ENCODE measurements at places on chromosomes 5 and 9. TPM values are rescaled to one million over a fixed set of nuclear protein-coding genes. Genes with fewer than 3 reads are reported as not detected.

The CXCL14 gene
- not detected for total RNA-seq

The LCN10 gene
- total RNA-seq = 0.21 TPM

The RALGDS gene
- 30.1 TPM for total RNA-seq

The SPINK4 gene
- not detected for total RNA-seq

The ENC1 gene
- 53.5 TPM for total RNA-seq

- no peaks in the 10 kb centered on the region for H3K36me3 ChIP-seq
- H3K27ac ChIP-seq = no peak overlapping the region
- H3K27me3 ChIP-seq = no peaks in the 10 kb centered on the region
- H3K4me3 ChIP-seq = no peak overlapping the region
These were observed 29.3 kb upstream of the LVRN start for GRCh38 chr5:115932991-115933390.

- no peak overlapping the region for H3K4me3 ChIP-seq
- H3K36me3 ChIP-seq = no peaks in the 10 kb centered on the region
- H3K27me3 ChIP-seq = no peaks in the 10 kb centered on the region
- no peak overlapping the region for H3K27ac ChIP-seq
These were observed 51.7 kb upstream of the VPS13A start for GRCh38 chr9:77125665-77126064.

GRCh38 chr5:172008689-172009141 lies 2.3 kb upstream of the FBXW11 start:
- no peaks in the 10 kb centered on the region for H3K27me3 ChIP-seq
- no peak for DNase-seq
- H3K27ac ChIP-seq = no peak overlapping the region
- no peaks in the 10 kb centered on the region for H3K36me3 ChIP-seq
- peaks cover 10% of the 10 kb centered on the region for H3K4me1 ChIP-seq

GRCh38 chr5:5128766-5129165 lies 11.4 kb upstream of the ADAMTS16 start:
- DNase-seq = no peak
- H3K4me3 ChIP-seq = no peak overlapping the region
- no peaks in the 10 kb centered on the region for H3K27me3 ChIP-seq
- no peaks in the 10 kb centered on the region for H3K4me1 ChIP-seq

GRCh38 chr5:171483551-171484135 lies 64.2 kb downstream of the FGF18 start:
- no peak overlapping the region for H3K4me3 ChIP-seq
- peaks cover 3% of the 10 kb centered on the region for H3K4me1 ChIP-seq
- no peak overlapping the region for H3K27ac ChIP-seq

DNA sequence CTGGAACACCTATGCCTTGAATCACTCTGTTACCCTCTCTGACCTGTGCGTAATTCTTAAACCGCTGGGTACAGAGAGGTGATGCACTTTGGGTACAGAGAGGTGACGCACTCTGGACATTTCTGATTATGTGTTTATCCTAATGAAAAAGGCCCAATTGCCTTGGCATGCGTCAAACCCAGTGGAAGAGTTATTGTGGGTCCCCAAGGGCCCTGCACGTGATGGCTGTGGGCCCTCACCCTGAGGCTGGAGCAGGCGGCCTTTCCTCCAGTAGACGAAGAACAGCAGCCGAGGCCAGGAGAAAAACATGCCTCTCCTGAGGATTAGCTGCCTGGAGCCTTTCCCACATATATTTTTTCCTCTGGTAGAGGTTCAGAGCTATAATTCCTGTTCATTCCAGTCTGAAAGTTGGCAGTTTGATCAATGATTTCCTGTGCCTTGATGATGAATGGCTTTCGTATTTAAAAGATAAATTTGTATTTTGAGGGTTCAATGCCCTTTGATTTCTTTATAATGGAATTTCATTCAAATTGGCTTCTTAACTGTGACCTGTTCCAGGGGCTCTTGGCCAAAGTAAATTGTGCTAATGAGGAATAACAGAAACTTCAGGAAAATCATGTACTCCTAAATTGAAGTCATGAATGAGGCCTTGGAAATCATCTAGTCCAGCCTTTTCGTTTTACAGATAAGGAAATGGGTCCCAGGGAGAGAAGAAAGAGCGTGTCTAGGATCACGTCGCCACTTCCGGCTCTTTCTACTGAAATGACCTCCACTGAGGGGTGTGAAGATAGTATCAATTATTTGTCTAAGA lies 22.8 kb downstream of the ACER2 start:
- H3K4me3 ChIP-seq = no peak overlapping the region
- DNase-seq = no peak
- no peak overlapping the region for H3K27ac ChIP-seq
- H3K27me3 ChIP-seq = no peaks in the 10 kb centered on the region

- no peaks in the 10 kb centered on the region for H3K4me1 ChIP-seq
- no peaks in the 10 kb centered on the region for H3K36me3 ChIP-seq
- no peak overlapping the region for H3K27ac ChIP-seq
- H3K27me3 ChIP-seq = no peaks in the 10 kb centered on the region
- no peak for DNase-seq
These were observed 106.6 kb upstream of the TLE4 start for GRCh38 chr9:79465156-79465555.

GRCh38 chr9:17490110-17490509 lies 88.8 kb upstream of the SH3GL2 start:
- no peak overlapping the region for H3K27ac ChIP-seq
- H3K4me1 ChIP-seq = no peaks in the 10 kb centered on the region
- H3K36me3 ChIP-seq = no peaks in the 10 kb centered on the region

- no peak within 1 kb of the TSS for H3K4me3 ChIP-seq
- no peaks in the 10 kb centered on the region for H3K36me3 ChIP-seq
- H3K27ac ChIP-seq = no peak within 1 kb of the TSS
- peaks cover 6% of the 10 kb centered on the region for H3K4me1 ChIP-seq
These were observed at the start of gene GARIN3 for GRCh38 chr5:157166214-157167213. TSS of gene GARIN3 (minus strand) at chr5:157166264. CDS start at chr5:157166168, 96 bp downstream.

- DNase-seq = no peak
- no peaks in the 10 kb centered on the region for H3K4me1 ChIP-seq
- H3K4me3 ChIP-seq = no peak overlapping the region
- no peaks in the 10 kb centered on the region for H3K36me3 ChIP-seq
These were observed 181.9 kb downstream of the RGS3 start for GRCh38 chr9:113645227-113645977.

DNA sequence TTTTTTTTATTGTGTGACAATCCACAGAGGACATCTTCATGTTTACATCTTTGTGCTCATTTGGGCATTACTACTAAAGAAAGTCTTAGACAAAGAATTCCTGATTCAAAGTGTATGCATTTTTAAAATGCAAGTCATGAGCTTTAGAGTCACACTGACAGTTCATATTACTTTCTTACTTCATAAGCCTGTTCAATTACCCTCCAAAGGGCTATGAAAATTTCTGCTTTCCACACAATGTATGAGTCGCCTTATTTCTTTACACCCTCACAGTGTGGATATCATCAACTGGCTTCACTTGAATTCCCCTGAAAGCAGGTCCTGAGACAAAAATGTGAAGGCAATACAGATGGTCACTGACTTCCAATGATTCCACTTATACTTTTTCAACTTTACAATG lies 280.4 kb upstream of the PTGER4 start:
- H3K27ac ChIP-seq = no peak overlapping the region
- no peaks in the 10 kb centered on the region for H3K36me3 ChIP-seq
- H3K4me3 ChIP-seq = no peak overlapping the region
- H3K4me1 ChIP-seq = peaks cover 4% of the 10 kb centered on the region
- no peaks in the 10 kb centered on the region for H3K27me3 ChIP-seq
- no peak for DNase-seq

GRCh38 chr5:146340260-146341081 lies 1.8 kb downstream of the POU4F3 start:
- H3K36me3 ChIP-seq = no peaks in the 10 kb centered on the region
- H3K27ac ChIP-seq = no peak overlapping the region
- no peak for DNase-seq
- H3K27me3 ChIP-seq = peaks cover 19% of the 10 kb centered on the region
- no peak overlapping the region for H3K4me3 ChIP-seq

GRCh38 chr9:74953235-74953751 lies 581 bp upstream of the C9orf40 start:
- peak overlapping the region; percentile 91 for H3K27ac ChIP-seq
- peaks cover 3% of the 10 kb centered on the region for H3K4me1 ChIP-seq
- no peak for DNase-seq
- H3K36me3 ChIP-seq = no peaks in the 10 kb centered on the region

DNA sequence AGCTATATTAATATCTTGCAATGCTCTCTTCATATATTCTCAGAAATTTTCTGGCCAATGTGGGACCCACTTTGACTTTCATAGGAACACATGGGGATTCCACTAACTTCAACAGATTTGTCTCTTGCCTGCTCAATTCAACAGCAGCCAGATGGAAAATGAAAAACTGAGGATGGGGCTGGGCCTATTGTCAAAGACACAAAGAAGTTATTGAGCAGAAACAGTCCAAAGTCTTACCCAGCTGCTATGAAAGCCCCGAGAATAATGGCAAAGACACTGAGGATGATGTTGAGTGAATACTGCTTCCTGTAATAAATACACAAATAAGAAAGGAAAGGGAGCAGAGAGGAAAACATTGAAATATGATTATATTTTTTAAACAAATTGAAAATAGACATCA lies 32.6 kb downstream of the SLC35D2 start:
- H3K36me3 ChIP-seq = no peaks in the 10 kb centered on the region
- H3K27me3 ChIP-seq = no peaks in the 10 kb centered on the region
- no peak overlapping the region for H3K27ac ChIP-seq
- H3K4me3 ChIP-seq = no peak overlapping the region

GRCh38 chr5:74575741-74576538 lies 64.6 kb downstream of the ENC1 start:
- H3K4me1 ChIP-seq = peaks cover 35% of the 10 kb centered on the region
- H3K36me3 ChIP-seq = no peaks in the 10 kb centered on the region
- no peak overlapping the region for H3K4me3 ChIP-seq
- H3K27me3 ChIP-seq = no peaks in the 10 kb centered on the region
- peak overlapping the region; percentile 86 for H3K27ac ChIP-seq

GRCh38 chr5:69011910-69012309 lies 81.9 kb upstream of the SLC30A5 start:
- no peak for DNase-seq
- no peaks in the 10 kb centered on the region for H3K36me3 ChIP-seq
- H3K4me3 ChIP-seq = no peak overlapping the region
- H3K27me3 ChIP-seq = no peaks in the 10 kb centered on the region

- peak overlapping the region; percentile 93 for H3K4me3 ChIP-seq
- no peaks in the 10 kb centered on the region for H3K27me3 ChIP-seq
- no peak for DNase-seq
- H3K4me1 ChIP-seq = peaks cover 40% of the 10 kb centered on the region
- H3K27ac ChIP-seq = peak overlapping the region; percentile 62
These were observed 2.7 kb downstream of the EEIG1 start for GRCh38 chr9:127977884-127978647.

DNA sequence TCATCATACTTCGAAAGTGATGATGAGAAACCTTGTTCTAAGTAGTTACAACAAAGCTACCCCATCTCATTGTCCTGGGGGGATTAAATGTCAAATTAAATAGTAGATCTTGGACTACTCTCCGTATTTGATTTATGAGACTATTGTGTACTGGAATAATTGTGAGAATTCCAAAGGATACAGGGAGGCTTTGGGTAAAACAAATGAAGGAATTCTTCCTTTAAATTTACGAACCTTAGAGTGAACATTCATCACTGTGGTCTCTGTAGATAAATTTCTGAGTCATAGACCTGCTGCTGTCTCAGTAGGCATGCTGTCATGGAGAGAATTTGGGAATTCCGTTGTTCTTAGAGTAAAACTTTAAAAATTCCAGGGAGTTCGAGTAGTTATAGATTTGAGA lies 836.2 kb downstream of the DNAH5 start:
- no peaks in the 10 kb centered on the region for H3K27me3 ChIP-seq
- H3K27ac ChIP-seq = no peak overlapping the region
- H3K36me3 ChIP-seq = no peaks in the 10 kb centered on the region
- H3K4me1 ChIP-seq = no peaks in the 10 kb centered on the region
- DNase-seq = no peak
- no peak overlapping the region for H3K4me3 ChIP-seq

GRCh38 chr5:80208381-80208780 lies 47.5 kb downstream of the SERINC5 start:
- no peaks in the 10 kb centered on the region for H3K4me1 ChIP-seq
- H3K27ac ChIP-seq = no peak overlapping the region
- no peak overlapping the region for H3K4me3 ChIP-seq
- H3K27me3 ChIP-seq = no peaks in the 10 kb centered on the region
- no peaks in the 10 kb centered on the region for H3K36me3 ChIP-seq

DNA sequence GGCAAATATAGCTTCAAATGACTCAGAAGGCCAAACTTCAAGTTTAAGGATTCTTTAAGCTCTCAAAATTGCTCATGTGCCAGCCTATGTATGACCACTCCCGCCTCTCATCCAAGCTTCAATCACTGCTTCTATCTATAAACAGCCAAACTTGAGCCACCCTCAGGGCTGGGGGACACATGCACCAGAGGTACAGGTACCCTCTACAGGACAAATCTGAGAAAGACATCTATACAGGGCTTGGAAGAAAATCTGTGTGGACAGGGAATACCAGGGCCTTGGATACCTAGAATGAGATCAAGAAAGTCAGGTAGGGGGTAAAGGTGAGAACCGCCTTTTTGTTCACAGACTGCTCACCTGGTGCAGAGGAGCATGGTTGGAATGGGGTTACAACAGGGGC lies 217.9 kb downstream of the ATPSCKMT start:
- no peaks in the 10 kb centered on the region for H3K36me3 ChIP-seq
- H3K4me3 ChIP-seq = no peak overlapping the region
- H3K27ac ChIP-seq = no peak overlapping the region
- no peak for DNase-seq
- H3K27me3 ChIP-seq = no peaks in the 10 kb centered on the region

GRCh38 chr9:37676411-37676830 lies 25.7 kb downstream of the FRMPD1 start:
- H3K4me1 ChIP-seq = no peaks in the 10 kb centered on the region
- peaks cover 2% of the 10 kb centered on the region for H3K27me3 ChIP-seq
- no peak for DNase-seq
- no peaks in the 10 kb centered on the region for H3K36me3 ChIP-seq
- H3K27ac ChIP-seq = no peak overlapping the region

DNA sequence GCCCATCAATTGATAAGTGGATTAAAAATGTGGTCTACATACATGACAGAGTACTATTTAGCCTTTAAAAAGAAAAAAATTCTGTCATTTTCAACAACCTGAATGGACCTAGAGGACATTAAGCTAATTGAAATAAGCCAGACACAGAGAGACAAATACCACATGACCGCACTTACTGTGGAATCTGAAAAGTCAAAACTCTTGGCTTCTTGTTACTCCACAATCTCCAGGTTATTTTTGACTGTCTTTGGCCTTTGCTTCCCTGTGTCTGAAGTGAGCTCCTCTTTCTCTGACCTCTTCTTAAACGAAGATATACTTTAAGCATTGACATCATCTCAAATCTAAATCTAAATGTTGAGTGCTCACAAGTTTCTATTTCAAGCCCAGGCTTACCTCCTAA lies 265.5 kb upstream of the ADRA1B start:
- no peaks in the 10 kb centered on the region for H3K27me3 ChIP-seq
- DNase-seq = no peak
- no peak overlapping the region for H3K27ac ChIP-seq

- H3K4me1 ChIP-seq = no peaks in the 10 kb centered on the region
- DNase-seq = no peak
- H3K36me3 ChIP-seq = no peaks in the 10 kb centered on the region
- no peak overlapping the region for H3K4me3 ChIP-seq
- H3K27ac ChIP-seq = no peak overlapping the region
- H3K27me3 ChIP-seq = no peaks in the 10 kb centered on the region
These were observed 51.3 kb upstream of the BOD1 start for GRCh38 chr5:173667702-173668101.

Measured in GM12878 (cell line).